ENCODE measurements at places on chromosomes 16 and 17. TPM values are rescaled to one million over a fixed set of nuclear protein-coding genes. Genes with fewer than 3 reads are reported as not detected.

Gene C17orf78
- not detected for total RNA-seq

Gene CRISPLD2
- total RNA-seq: 65.7 TPM

Gene TEKT1
- total RNA-seq: not detected

Gene LRRC45
- 20.4 TPM for total RNA-seq

Gene KRTAP2-3
- 0.89 TPM for total RNA-seq

Gene MYH2
- under 0.01 TPM for total RNA-seq

Gene PDILT
- total RNA-seq: not detected

Gene ZG16
- total RNA-seq: not detected

Gene NPIPA7
- 0.58 TPM for total RNA-seq

Gene CCR7
- not detected for total RNA-seq

Gene HAS3
- total RNA-seq: under 0.01 TPM

Gene BCAS3
- 8.9 TPM for total RNA-seq

Gene SPATA32
- not detected for total RNA-seq

Gene CD300H
- not detected for total RNA-seq

Gene SLC5A11
- not detected for total RNA-seq

Gene CMTM2
- total RNA-seq: not detected

Gene RHBDL3
- total RNA-seq: under 0.01 TPM

Gene TBC1D3
- total RNA-seq: not detected

Gene ACAP1
- total RNA-seq: 2.3 TPM

Gene DLX4
- not detected for total RNA-seq

Gene KRT24
- not detected for total RNA-seq

Gene PIPOX
- not detected for total RNA-seq

Gene ST6GALNAC1
- total RNA-seq: not detected

Gene FBXL19
- 34.0 TPM for total RNA-seq

Gene SPN
- total RNA-seq: not detected

Gene USB1
- total RNA-seq: 11.0 TPM

Gene FOXC2
- total RNA-seq: 0.53 TPM

Gene SLC13A2
- not detected for total RNA-seq

Gene NUPR1
- 28.7 TPM for total RNA-seq

Gene DDX28
- 3.5 TPM for total RNA-seq

Gene TEPSIN
- total RNA-seq: 17.3 TPM

Gene NPIPA8
- total RNA-seq: not detected

Gene TOP3A
- 14.4 TPM for total RNA-seq

Gene CAMTA2
- total RNA-seq: 36.6 TPM

Gene MEIOC
- not detected for total RNA-seq

Gene TBC1D16
- 29.8 TPM for total RNA-seq

Gene KRTAP3-1
- total RNA-seq: not detected

Gene KIF19
- total RNA-seq: not detected

Gene GAS7
- total RNA-seq: 17.6 TPM

Gene CCT6B
- total RNA-seq: 0.89 TPM

Gene PRR15L
- not detected for total RNA-seq

Gene RAP1GAP2
- total RNA-seq: 2.7 TPM

Gene SLC5A10
- total RNA-seq: not detected

Gene SLC35G6
- total RNA-seq: not detected

Gene SCGB1C2
- not detected for total RNA-seq

Gene RDM1
- 0.58 TPM for total RNA-seq

Gene TRAF7
- 106 TPM for total RNA-seq

Gene CCL4L2
- not detected for total RNA-seq

Gene LITAFD
- total RNA-seq: not detected

Gene ARHGAP44
- under 0.01 TPM for total RNA-seq

Gene PRR29
- under 0.01 TPM for total RNA-seq

Gene ELMO3
- total RNA-seq: 0.58 TPM

Gene TBC1D3H
- not detected for total RNA-seq
